ENCODE measurements at places on chromosomes 5 and 9.

DNA sequence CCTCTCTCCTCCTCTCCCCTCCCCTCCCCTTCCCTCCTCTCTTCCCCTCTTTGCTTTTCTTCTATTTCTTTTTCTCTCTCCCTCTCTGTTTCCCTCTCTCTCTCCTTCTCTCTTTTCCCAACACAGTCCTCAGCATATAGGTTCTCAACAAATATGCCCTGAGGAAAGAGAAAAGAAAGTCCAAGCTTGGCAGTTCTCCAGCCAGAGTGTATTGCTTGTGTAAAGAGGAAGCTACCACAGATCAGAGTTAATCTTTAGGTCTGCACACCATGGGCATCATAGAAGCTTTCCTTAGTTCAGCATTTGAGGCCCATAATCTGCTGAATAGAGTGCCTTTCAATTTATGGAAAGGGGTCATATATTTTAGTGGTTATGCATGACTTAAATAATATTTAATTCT is 382.8 kb upstream of the WWC1 start:
- no peak for DNase-seq

DNA sequence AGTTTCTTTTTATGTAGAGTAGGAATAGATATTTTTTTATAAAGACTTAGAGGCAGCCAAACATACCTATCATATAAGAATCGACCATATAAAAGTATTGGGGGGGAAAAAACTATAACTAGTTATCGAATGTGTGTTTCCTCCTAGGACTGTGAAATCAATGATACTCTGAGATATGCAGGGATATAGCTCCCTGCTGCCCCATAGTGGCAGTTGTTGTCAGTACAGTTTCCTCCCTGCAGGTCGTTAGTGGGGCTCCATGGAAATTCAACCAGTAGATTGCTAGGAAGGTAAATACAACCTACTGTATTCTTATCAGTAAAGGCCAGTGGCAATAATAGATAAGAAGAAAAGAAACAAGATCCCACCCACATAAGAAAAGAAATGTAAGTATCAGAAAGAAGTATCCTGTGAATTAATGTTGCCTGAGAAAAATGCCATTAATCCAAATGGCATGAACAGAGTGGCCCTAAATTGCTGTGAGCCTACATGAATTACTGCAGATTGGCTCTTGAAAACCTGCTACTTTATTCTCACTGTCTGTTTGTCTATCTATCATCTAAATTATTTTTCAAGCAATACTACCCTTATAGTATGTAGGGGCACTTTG is 136.9 kb upstream of the FBN2 start:
- peak; percentile 27 for DNase-seq

DNA sequence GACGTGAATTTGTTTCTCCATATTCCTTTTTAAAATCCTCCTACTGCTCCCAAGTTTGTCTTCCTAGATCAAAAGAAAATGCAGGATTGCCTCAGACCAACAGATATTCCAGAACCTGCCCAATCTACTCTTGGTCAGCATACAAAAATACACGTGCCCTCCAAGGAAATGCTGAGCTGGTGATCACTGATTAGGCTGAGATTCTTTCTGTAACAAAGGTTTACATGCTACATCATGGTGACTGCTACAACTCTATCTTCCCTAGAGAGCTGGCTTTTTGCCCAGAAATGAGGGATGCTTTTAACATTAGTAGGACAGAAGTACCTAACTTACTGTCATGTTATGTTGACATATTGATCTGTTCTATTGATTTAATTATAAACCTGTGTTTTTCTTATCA is 35.5 kb downstream of the OR2Y1 start:
- DNase-seq = no peak

- no peak for DNase-seq
Observed at GRCh38 chr9:94757158-94757557, 30.7 kb downstream of the AOPEP start.

DNA sequence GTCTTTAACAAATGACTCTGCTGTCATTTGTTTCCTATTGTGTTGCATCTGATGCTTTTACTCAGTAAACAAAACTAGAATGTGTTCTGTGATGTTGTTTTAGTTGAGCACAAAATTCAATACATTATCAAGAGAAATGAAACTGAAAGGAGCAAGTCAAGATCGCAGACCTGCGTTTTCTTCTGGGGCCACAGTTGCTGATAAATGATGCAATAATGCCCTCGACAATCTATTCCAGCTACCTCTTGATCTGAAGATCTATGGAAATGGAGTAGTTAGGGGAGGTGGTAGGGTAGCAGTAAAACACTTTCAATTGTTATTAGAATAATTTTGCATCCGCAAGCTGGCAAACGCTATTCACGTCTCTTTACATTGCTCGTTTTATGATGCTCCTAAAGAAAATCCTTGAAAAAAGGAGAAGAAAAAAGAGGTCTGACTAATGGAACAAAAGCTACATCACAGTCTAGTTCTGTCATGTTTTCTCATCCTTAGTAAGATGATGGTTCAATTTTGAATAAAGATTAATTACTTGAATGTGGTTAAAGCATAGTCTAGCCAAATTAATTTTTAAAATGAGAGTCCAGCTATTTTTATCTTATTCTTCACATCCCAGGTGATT is 1.6 kb downstream of the ZNF366 start:
- DNase-seq = no peak

GRCh38 chr5:168600409-168600808 is 21.2 kb upstream of the PANK3 start:
- DNase-seq = no peak

DNA sequence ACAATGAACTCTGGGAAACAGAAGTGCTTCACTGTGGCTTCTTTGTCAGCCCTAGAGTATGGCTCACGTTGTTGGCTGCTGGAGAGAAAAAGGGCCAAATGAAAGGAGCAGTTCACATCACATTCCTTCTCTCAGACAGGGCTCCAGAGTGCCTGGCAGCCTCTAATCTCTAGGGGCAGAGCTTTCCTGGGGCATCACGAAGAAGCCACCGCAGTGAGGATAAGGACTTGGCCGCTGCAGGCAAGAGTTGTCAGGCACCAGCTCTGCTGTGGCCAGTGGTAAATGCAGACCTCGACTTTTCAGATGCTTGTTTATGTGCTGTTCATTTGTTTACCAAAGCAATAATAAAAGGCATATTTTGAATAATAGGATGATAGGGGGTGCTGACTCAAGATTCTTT is 227.2 kb downstream of the ICE1 start:
- no peak for DNase-seq

DNA sequence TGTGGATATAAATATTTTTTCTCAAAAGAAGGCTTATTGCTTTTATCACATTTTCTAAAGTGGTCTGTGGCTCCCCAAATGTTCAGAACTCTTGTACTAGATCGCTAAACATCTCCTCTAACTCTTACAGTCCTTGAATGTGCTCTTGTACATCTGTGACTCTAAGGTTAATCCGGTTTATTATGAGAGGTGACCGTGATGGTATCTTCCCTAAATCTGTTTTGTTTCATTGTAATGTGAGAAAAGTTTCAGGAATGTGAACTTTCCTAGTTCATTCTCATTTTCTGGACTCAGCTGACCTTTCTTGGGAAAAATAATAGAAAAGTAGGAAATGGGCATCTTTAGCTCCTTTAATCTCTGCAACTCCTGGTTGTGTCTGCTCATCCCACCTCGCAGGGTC is 94.5 kb upstream of the CD180 start:
- DNase-seq = no peak

DNA sequence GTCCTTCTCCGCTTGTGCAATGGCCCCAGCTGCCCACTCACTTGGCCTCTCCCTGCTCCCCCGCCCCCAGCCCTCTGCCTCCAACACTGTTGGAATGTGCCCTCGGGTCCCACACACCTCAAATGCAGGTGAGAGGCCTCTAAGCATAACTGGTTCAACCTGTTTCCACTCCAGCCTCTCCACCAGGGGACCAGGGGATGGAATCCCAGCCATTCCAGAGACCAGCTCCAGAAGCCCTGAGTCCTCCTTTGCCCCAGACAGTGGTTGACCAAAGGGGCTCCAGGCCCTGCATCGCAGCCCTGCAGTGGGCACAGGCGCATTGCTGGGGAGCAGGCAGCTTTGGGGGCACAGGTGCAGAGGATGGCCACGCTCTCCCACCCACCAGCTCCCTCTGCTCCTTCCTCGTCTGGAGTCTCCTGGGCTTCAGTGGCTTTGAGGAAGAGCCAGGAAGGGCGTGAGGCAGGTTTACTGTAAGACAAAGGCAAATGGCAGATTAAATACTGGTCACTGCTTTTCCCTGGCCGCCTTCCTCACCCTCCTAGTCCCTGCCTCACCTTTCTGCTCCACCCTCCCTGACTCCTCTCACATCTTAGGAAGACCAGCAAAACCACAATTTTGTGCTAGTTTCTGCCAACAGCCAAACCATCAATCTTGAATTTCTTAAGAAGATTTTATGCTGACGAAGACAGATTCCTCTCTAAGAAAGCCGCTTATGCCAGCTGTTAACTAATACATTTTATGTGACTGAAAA is 29.1 kb upstream of the IRX2 start:
- no peak for DNase-seq

DNA sequence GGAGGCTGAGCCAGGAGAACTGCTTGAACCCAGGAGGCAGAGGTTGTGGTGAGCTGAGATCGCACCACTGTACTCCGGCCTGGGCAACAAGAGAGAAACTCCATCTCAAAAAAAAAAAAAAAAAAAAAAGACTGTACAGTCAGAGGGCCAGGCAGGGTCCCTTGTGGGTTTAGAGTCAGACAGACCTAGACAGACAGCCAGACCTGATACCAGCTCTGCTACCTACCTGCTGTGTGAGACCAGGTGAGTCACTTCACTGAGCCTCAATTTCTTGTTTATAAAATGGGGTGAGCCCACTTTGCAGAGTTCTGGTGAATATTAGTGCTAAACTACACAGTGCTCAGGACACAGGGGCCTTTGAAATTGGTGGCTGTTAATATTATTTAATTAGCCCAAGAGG is 19.7 kb downstream of the TRIM14 start:
- peak; percentile 39 for DNase-seq

DNA sequence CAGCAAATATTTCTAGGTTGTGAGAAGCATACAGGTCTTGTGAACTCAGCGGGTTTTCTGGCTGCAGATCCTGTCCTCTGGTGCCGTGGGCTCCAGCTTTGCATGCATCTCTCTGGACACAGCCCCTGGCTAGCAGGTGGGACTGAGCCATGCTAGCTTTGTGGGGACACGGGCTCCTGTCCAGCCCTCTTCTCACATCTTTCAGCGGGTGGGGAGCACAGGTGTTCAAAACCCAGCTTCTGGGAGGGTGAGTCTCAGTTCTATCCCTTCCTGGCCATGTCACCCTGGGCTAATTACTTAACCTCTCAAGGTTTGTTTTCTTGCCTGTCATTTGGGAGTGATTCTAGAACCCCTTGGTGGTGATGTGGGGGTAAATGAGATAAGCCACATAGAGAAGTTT is 162.3 kb downstream of the ICE1 start:
- no peak for DNase-seq

GRCh38 chr9:112752334-112753125 is 2.0 kb downstream of the SNX30 start:
- no peak for DNase-seq

DNA sequence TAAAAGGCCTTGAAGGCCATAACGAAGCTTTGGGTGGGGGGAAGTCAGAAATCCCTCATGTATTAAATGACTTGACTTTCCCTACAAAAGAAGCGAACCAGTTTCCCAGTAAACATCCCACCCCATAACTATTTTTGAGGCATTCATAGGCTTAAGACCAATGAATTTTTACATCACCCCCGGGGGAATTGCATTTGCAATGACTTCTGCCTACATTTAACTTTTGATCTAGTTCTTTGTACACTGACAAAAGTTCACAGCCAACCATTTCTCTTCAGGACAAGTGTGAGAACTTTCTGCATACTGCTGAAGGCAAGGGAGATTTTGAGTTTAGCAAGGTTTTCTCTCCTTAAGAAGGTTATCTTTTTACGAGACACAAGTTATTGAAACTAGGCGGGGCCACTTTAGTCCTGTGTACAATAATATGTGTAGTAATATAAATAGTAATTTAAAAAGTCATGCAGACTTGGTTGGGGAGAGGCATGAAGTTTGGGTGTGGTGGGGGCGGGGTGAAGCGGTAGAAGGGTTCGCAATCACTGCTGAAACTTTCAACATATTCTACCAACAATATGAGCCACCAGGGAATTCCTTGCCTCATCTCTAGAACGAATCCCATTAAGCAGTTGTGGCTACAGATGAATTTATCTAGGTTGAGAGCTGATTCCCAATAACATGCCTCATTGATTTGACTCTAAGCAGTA is 2.5 kb downstream of the TJP2 start:
- DNase-seq = no peak

DNA sequence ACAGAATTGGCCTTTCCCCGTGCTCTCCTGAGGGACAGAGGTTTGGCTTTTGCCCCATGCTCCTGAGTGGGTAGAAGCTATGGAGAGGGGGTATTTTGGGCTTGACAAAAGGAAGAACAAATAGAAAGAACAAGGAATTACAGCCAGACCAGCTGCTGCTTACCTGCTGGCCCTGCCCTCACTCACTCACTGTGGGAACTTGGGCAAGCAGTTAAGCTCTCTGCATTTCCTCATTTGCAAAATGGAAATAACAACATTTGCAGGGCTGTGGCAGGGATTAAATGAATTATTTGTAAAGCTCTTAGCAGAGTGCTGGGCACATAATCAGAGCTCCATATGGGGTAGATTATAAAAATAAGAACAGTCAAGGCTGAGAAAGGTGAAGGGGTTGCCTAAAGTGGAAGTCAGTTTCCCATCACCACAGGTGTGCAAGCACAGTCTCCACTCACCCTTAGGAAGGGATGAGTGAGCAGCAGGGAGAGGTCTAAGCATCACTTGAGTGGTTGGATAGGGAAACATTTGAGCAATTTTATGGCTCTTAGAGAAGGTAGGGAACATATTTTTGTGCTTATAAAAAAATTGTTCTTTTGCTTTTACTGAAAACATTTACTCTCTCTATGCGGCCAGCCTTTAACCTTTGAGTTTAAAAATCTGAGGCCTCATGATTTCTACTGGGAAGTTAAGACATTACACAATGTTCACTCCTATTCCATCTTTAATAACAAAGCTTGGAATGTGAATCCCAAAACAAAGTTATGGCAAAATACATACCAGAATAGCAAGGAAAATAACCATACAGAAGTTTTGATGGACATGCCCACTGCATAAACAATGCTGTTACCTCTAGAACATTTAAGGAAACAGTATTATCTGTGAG is 42.8 kb upstream of the LHFPL2 start:
- DNase-seq = no peak

GRCh38 chr9:110133059-110133458 is 74.9 kb downstream of the C9orf152 start:
- no peak for DNase-seq

GRCh38 chr5:78765756-78766411 is 117.3 kb upstream of the LHFPL2 start:
- no peak for DNase-seq

GRCh38 chr5:60183881-60184280 is 290.4 kb upstream of the PDE4D start:
- DNase-seq = no peak

- DNase-seq = no peak
Observed at GRCh38 chr5:172441262-172441751, 13.0 kb downstream of the SH3PXD2B start.

DNA sequence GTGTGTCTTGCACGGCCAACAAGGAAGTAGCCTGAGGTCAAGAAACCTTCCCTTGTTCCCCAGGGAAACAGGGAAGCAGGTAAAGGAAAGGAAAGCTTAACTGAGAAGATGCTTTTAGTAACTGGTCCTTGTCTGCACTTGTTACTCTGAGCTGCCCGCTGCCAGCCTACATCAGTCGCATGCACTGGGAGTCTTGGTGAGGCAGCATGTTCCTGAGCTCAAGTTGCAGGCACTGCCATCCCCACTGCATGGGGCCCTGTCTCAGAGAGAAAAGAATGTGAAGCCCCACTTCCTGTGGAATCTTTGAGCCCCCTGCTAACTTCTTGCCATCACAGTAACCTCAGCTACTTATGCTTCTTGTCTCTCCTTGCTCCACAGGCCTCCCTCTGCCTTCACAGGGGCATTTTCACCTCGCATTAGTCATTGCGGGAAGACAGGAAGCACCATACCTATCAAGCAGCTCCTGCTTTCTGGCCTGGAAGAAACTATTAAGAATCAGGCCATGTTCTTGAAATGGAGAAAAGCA is 344.1 kb upstream of the ADAMTSL1 start:
- DNase-seq = no peak

Measured in CD4-positive, alpha-beta T cell treated with Interleukin-17A for 1 hour (primary cell).